ENCODE measurements at places on chromosomes 7 and 10. TPM values are rescaled to one million over a fixed set of nuclear protein-coding genes. Genes with fewer than 3 reads are reported as not detected.

The ANKRD22 gene
- 15.5 TPM for total RNA-seq

The WNT2 gene
- 0.24 TPM for total RNA-seq

The NPFFR1 gene
- total RNA-seq, result 0.05 TPM

The ST8SIA6 gene
- total RNA-seq, result 0.42 TPM

The CTTNBP2 gene
- total RNA-seq, result 0.94 TPM

The SLC25A40 gene
- total RNA-seq, result 10.4 TPM

The TUBAL3 gene
- total RNA-seq, result 1.3 TPM

The IGFBP1 gene
- 0.05 TPM for total RNA-seq

The ERVW-1 gene
- total RNA-seq, result not detected
